ENCODE measurements at places on chromosomes 7 and 10.

GRCh38 chr7:48537561-48537960 lies 366.3 kb downstream of the ABCA13 start:
- DNase-seq = no peak

DNA sequence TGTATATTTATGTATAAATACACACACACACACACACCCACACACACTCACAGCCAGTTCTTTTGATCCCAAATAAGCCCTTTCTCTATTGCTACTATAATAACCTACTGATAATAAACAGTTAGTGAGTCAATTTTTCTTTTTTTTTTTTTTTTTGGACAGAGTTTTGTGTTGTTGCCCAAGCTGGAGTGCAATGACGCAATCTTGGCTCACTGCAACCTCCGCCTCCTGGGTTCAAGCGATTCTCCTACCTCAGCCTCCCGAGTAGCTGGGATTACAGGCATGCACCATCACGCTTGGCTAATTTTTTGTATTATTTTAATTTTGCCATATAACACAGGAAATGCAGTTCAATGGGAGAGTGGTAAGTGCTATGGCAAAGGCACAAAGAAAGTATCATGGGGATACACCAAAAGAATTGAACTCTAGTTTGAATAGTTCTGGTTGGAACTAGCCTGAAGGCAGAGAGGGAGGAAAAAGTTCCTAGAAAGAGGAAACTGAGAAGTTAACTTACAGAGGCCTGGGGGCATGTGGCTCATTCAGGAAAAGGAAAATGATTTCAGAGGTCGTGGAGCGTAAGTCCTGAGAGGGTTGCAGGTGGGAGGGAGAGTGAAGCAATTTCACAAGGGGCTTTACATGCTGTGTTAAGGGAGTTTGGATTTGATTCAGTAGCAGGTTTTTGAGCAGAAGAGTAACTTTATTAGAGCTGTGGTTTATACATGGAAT lies 44.4 kb upstream of the JCAD start:
- DNase-seq = no peak

DNA sequence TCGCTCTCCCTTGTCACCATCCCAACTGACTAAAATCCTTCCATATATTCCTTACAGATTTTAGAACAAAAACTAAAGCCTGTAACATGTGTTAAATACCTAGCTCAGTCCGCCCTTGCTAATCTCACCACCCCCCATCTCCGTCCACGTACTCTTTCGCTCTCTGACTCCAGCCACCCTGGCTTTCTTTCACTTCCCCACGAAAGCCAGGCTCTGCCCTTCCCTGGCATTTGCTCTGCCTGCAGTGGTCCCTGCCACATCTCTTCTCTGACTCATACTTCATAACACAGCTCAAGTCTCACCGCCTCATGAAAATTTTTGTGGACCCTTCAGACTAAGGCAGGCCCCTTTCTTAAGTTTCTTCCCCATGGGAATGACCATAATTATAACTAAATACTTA lies 11.7 kb upstream of the GPAM start:
- DNase-seq = no peak

DNA sequence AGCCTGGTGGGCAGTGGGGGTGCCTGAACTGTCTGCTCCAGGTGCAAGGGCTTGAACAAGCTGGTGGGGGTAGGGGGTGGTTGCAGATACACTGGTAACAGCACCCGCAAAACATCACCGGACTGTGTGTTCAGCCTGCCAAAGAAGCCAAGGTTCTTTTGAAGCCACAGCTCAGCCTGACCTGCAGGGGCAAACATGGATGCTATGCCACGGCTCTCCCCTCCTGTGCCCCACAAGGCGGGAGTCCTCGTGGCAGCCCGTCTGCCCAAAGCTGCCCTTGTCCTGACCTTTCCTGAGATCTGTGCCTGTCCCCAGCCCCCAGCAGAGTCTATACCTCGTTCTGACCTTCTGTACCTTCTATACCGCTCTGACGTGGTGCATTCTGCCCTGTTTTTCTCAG lies 285.7 kb downstream of the GLRX3 start:
- no peak for DNase-seq
